ENCODE measurements at places on chromosomes 5 and 9.

- DNase-seq, result no peak
Observed at GRCh38 chr9:117541181-117541580, 126.3 kb upstream of the ASTN2 start.

DNA sequence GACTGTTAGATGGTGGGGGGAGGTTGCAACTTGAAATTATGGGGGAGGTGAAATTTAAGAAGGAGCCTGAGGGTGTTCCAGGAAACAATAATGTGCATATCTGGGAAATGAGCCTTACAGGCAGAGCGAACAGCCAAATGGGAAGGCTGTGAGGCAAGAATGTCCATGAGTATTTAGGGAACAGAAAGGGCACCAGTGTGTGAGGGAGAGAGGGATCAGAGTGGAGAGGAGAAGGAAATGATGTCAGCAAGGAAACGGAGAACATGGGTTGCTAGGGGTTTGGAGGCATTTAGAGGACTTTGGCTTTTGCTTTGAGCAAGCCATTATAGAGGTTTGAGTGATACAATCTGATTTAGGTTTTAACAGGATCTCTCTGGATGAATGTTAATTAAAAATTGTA lies 285.4 kb downstream of the TLE4 start:
- DNase-seq, result no peak

DNA sequence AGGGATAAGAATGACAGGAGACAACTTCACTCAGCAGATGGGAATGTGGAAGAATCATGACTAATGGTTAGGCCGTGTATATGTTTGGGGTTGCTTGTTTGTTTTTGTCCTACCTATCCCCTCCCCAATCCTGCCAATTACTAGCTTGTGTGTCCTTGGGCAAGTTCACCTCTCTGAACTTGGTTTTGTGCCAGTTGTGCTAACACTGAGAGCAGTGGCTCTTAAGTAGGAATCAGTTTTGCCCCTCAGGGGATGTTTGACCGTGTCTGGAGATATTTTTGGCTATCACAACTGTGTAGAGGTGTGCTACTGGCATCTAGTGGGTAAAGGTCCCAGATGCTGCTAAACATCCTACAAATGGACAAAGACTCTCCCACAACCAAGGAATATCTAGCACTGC lies 287.0 kb downstream of the DMRT2 start:
- no peak for DNase-seq

DNA sequence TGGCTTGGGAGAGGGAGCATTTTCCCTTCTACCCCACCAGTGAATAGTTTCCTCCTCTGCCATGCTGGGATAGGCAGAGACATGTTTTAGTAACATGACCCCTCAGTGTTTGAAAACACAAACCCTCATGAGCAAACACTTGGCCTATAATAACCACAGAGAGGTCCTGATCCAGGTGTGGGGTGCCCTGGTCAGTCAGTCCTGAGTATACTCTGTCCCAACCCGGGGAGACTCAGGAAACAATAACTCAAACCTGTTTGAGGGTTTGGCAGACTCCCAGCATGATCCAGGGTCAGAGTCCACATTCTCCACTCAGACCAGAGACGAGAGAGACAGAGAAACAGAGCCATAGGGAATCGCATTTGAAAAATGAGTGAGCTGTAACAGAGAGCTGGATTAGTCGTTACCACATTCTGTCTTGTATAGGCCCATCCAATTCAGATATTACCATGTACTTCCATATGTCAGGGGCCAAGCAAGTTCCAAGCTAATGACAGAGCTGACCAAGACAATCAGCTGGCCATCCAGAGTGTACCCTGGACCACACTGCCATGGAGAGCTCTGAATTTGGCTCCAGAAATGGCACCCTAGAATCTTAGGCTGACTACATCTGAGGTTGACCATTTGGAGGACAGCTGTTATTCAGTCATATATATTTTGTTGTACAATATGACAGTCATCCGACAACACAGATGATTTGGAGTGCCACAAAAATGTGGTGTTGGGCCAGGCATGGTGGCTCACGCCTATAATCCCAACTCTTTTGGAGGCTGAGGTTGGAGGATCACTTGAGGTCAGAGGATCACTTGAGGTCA lies 4.2 kb upstream of the CA9 start:
- DNase-seq, result no peak

DNA sequence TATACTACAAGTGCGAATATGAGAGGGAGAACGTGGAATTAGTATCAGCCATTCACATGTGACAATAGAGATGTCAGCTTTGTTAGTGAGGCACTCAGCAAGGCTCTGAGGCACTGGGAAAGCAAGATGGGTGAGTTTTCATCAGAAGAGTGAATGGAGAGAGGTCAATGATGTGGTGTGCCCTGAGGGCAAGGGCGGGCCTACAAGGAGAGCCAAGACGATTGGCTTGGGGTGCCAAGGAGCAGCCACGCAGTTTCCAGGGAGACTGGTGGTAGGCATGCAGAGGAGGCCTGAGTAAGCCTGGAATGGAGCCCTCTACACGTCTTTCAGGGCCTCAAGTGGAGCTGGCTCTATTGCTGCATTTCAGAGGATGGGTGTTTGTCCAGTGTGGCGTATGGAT lies 24.7 kb downstream of the BTF3 start:
- DNase-seq, result no peak

DNA sequence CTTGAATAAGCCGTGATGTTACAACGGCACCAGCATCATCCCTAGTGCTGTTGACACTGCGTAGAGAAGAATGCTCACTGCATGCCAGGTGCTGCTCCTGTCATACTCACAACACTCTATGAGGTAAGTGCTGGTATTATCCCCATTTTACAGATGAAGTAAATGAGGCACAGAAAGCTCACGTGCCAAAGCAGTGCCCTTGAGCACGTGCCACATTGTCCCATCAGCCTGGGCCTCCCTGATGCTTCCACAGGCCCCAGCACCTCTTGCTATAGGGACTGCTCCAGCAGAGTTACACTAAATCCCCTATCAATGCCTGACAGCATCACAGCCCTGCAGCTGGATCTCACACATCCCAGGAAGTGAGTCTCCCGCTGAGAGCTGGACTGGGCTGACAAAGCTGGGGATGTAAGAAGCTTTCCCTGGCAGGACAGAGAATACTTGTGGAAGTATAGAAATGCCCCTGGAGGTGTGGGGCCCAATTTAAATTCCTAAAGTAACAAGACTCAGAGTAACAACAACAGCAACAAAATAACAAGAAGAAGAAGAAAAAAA lies 216.1 kb downstream of the FSTL4 start:
- DNase-seq, result no peak

DNA sequence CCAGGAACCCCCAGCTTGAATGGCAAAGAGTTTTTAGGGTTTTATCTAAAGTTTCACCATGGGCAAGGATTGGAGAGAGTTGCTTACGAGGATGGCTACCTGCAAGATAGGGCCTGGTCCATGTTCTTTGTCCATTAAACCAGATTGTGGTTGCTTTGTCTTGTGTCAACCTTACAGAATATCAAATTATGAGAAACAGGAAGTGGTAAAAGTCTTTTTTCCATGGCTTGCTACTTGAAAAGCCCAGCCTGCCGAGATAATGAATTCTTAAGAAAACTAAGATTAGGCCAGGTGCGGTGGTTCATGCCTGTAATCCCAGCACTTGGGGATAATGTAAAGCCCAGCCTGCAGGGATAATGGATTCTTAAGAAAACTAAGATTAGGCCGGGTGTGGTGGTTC lies 24.4 kb downstream of the ZNF474 start:
- no peak for DNase-seq

DNA sequence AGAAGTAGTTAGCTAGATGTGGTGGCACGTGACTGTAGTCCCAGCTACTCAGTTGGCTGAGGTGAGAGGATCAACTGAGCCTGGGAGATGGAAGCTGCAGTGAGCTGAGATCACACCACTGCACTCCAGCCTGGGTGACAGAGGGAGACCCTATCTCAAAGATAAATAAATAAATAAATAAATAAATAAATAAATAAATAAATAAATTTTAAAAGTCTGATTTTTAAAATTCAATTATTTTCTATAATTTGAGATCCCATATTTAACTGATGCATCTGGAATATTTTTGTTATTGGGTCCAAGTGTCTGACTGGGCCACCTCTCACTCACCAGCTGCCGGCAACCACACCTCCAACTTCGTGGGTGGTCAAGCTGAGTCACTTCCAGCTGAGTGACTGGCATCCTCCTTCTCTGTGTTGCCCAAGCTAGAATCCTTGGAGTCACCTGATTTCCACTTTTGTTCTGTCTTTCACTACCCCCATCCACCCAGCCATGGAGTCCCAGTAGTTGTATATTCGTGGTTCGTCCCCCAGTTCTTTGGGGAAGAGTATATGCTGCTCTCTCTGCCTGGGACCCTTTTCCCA lies 70.9 kb downstream of the EGFLAM start:
- no peak for DNase-seq

- no peak for DNase-seq
Observed at GRCh38 chr5:176592573-176592972, 17.4 kb downstream of the GPRIN1 start.

GRCh38 chr5:173880306-173880985 lies 7.7 kb upstream of the CPEB4 start:
- peak; percentile 97 for DNase-seq

DNA sequence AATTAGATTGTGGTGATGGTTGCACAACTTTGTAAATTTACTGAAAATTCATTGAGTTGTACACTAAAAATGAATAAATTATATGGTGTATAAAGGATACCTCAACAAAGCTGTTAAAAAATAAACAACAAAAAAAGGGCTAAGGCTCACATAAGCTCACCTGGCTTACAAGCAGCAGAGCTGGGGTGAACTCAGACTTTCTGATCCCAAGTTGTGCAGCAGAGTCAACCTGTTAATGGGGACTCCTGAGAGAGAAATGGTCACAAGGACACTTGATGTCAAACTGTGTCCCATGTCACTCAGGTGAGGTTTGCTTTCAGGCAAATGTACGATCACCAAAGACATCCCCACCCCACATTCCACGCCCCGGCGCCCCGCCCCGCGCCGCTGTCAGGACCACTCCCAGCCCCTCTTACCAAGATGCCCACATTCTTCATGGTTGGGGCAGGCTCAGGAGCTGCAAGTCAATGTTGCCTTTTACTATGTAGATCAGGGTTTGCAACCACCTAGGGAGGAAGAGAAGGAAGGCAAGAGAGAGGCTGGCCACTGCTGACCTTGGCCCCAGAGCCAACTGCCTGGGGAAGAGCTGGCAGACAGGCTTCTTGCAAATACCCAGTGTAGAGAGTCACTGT lies 22.4 kb upstream of the SLC36A1 start:
- no peak for DNase-seq

GRCh38 chr5:33688526-33688925 lies 203.3 kb downstream of the ADAMTS12 start:
- DNase-seq, result no peak

- no peak for DNase-seq
Observed at GRCh38 chr9:27279611-27280010, 17.3 kb downstream of the EQTN start.

DNA sequence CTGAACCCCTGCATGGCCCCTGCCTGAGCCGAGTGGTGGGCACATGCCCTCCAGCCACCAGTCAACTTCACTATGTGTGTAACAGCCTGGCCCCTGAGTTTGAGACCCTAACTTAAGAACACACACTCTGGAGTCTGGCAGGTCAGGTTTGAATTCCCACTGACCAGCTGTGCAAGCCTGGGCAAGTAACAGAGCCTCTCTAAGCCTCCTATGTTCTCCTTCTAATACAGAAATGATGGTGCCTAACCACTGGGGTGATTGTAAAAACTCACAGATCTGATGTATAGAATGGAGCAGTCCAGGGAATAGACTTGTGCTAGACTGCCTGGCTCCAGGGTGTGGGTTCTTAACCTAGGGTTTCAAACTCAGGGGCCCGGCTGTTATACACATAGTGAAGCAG lies 16.7 kb upstream of the AKNA start:
- no peak for DNase-seq

DNA sequence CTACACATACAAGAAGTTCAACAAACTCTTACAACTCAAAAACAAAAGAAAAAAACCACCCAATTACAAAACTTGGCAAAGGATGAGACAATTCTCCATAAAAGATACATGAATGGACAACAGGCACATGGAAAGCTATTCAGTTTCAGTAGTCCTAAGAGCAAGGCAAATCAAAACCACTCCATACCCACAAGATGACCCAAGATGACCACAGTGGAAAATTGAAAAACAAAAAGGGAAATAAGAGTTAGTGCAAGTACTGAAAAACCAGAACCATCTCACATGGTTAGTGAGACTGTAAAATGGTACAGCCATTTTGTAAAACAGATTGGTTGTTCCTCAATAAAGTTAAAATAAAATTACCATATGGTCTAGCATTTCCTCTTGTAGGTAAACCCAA lies 287.1 kb upstream of the CDH9 start:
- no peak for DNase-seq

- no peak for DNase-seq
Observed at GRCh38 chr9:14515571-14516198, 177.5 kb downstream of the ZDHHC21 start.

GRCh38 chr5:82873452-82873851 lies 203.7 kb downstream of the TMEM167A start:
- DNase-seq, result no peak

DNA sequence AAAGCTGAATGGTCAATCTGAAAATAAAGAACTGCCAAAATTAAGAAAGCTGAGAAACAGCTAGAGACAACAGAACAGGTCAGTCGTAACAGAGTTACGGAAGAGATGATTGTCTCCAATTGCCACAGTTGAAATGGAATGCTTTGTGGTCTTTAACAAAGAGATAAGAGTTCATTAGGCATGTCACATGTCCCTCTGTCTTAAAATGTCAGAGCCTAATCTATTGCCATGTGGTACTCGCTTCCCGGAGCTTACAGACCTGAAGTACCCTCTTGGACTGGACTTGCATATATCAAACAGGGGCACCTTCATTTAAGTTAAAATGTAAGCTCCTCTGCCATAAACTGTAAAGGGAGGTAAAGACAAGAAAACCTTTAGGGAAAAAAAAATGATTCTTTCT lies 19.7 kb downstream of the TTC39B start:
- no peak for DNase-seq

DNA sequence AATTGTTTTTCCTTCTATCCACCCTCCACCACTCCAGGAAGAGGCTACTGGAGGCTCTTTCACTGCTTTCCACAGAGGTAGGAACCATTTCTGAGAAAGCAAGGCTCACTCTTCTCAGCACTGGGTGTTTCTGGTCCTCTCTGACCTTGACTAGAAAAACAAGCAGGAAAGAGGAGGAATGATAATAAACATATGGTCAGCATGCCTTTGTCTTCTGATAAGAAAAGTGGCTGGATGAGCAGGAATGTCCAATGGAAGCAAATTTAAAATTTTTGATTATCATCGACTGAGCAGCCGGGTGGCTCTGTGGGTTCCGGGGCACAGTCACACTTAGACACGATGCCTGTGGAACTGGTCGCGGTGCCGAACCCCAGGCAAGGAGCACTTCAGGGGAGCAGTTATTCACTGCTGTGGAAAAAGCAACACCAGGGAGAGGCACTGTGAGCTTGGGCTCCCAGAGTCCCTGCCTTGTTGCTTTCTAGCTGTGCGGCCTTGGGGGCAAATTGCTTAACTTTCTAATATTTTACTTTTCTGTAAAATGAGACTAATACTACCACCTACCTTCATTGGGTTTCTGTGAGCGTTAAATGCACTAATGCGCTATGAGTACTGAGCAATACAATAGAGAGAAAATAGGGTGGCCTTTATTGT lies 157.0 kb upstream of the LHFPL2 start:
- no peak for DNase-seq

Data from AG04449 (cell line).